ENCODE measurements at places on chromosomes 7 and 10. TPM values are rescaled to one million over a fixed set of nuclear protein-coding genes. Genes with fewer than 3 reads are reported as not detected.

The CACNB2 gene
- not detected for polyA plus RNA-seq

The PHKG1 gene
- 0.16 TPM for polyA plus RNA-seq

The CRPPA gene
- 0.82 TPM for polyA plus RNA-seq

The TAF3 gene
- polyA plus RNA-seq: 3.5 TPM

The CCDC3 gene
- polyA plus RNA-seq: not detected

The CALHM2 gene
- 43.3 TPM for polyA plus RNA-seq

The HOXA4 gene
- polyA plus RNA-seq: not detected

The WEE2 gene
- polyA plus RNA-seq: not detected

The NPTX2 gene
- polyA plus RNA-seq: not detected

The NFKB2 gene
- 11.4 TPM for polyA plus RNA-seq

The TBX20 gene
- not detected for polyA plus RNA-seq

The RNF32 gene
- polyA plus RNA-seq: 0.32 TPM

The PARG gene
- 19.3 TPM for polyA plus RNA-seq

The OR6V1 gene
- polyA plus RNA-seq: not detected

The RFC2 gene
- 48.1 TPM for polyA plus RNA-seq

The SLIT1 gene
- 0.07 TPM for polyA plus RNA-seq

The ZNF680 gene
- 1.6 TPM for polyA plus RNA-seq

The IGF2BP3 gene
- 0.76 TPM for polyA plus RNA-seq

The IDI1 gene
- 62.3 TPM for polyA plus RNA-seq

The FAM25A gene
- not detected for polyA plus RNA-seq

The OR13A1 gene
- polyA plus RNA-seq: not detected

The IL2RA gene
- polyA plus RNA-seq: 3.6 TPM

The LIPN gene
- polyA plus RNA-seq: not detected

The ZKSCAN5 gene
- 4.6 TPM for polyA plus RNA-seq

The PLA2G12B gene
- polyA plus RNA-seq: not detected

The FEZF1 gene
- polyA plus RNA-seq: not detected

The OR9A2 gene
- not detected for polyA plus RNA-seq

The ADAM22 gene
- polyA plus RNA-seq: 1.3 TPM

All from immature natural killer cell (primary cell).